ENCODE measurements at places on chromosomes 5 and 9. TPM values are rescaled to one million over a fixed set of nuclear protein-coding genes. Genes with fewer than 3 reads are reported as not detected.

- no peak overlapping the region for H3K27ac ChIP-seq
- H3K4me1 ChIP-seq = peaks cover 21% of the 10 kb centered on the region
- H3K27me3 ChIP-seq = no peaks in the 10 kb centered on the region
- no peak overlapping the region for H3K4me3 ChIP-seq
- peaks cover 1% of the 10 kb centered on the region for H3K36me3 ChIP-seq
Measured at GRCh38 chr5:129249886-129250285, 155.3 kb downstream of the ISOC1 start.

FOXD4L4 gene
- 0.19 TPM for total RNA-seq

- no peaks in the 10 kb centered on the region for H3K27me3 ChIP-seq
- H3K36me3 ChIP-seq = peaks cover 42% of the 10 kb centered on the region
- H3K27ac ChIP-seq = peak overlapping the region; percentile 17
Measured at GRCh38 chr9:19117039-19117716, 10.1 kb downstream of the PLIN2 start.

DNA sequence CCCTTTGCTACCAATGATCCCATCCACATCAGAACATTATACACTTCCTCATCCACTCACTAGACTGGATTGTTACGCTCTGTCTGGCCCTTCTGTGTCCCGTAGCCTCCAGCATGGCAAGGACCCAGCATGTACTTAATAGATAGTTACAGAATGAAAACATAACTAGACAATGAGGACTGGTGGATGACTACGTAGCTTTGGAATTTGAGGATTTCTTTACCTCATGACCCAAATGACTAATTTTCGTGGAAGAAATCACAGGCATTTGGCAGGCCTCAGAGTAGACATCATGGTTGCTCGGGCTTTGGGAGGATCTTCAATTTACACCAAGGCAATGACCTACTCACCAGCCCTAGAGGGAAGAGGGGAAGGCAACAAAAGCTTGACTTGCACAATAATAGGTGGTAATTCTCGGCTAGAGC lies 299.8 kb downstream of the TLE1 start:
- peaks cover 7% of the 10 kb centered on the region for H3K27me3 ChIP-seq
- no peak for DNase-seq
- no peak overlapping the region for H3K4me3 ChIP-seq
- H3K4me1 ChIP-seq = peaks cover 28% of the 10 kb centered on the region
- no peaks in the 10 kb centered on the region for H3K36me3 ChIP-seq
- H3K27ac ChIP-seq = no peak overlapping the region

DNA sequence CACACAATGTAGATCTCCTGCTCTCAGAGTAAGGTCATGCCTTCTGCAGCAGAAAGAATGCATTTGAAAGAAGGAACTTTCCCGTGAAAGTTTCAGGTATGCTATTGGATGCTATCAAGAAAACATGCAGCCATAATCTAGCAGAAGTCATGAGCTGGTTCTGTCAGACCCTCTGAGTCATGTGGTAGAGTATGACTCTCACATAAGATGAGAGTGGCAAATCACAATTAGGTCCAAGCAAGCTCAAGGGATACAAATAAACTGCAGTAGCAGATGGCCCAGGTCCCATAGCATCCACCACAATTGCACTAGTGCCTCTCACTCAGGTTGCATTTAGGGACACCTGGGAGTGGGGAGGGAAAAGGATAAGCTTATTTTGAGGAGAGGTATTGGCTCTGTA lies 292.8 kb downstream of the ASTN2 start:
- no peaks in the 10 kb centered on the region for H3K36me3 ChIP-seq
- DNase-seq = no peak
- no peak overlapping the region for H3K4me3 ChIP-seq

GRCh38 chr5:159700016-159700415 lies 216.3 kb upstream of the ADRA1B start:
- H3K4me1 ChIP-seq = no peaks in the 10 kb centered on the region
- H3K27me3 ChIP-seq = peaks cover 3% of the 10 kb centered on the region
- H3K27ac ChIP-seq = no peak overlapping the region

- DNase-seq = no peak
- no peaks in the 10 kb centered on the region for H3K27me3 ChIP-seq
- peak overlapping the region; percentile 57 for H3K27ac ChIP-seq
- H3K4me3 ChIP-seq = no peak overlapping the region
- H3K36me3 ChIP-seq = peaks cover 36% of the 10 kb centered on the region
Measured at GRCh38 chr5:179967489-179967888, 59.8 kb upstream of the TBC1D9B start.

GRCh38 chr9:94096819-94097577 lies 12.7 kb downstream of the PTPDC1 start:
- no peak for DNase-seq
- H3K36me3 ChIP-seq = peaks cover 6% of the 10 kb centered on the region
- H3K4me3 ChIP-seq = no peak overlapping the region
- H3K27ac ChIP-seq = no peak overlapping the region
- H3K4me1 ChIP-seq = no peaks in the 10 kb centered on the region
- H3K27me3 ChIP-seq = no peaks in the 10 kb centered on the region

DNA sequence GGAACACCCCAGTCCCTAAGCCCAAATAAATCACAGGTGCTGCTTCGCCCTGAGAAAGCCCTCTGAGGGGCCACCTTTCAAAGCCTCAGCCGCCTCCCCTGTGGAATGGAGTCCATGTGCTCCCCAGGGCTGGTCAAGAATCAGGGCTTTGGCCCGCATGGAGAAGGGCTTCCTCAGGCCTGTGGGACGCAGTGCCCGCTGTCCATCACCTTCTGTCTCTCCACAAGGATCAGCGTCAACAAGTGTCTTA lies 16.6 kb downstream of the HNRNPH1 start:
- H3K4me3 ChIP-seq = no peak overlapping the region
- H3K27ac ChIP-seq = peak overlapping the region; percentile 59
- peaks cover 20% of the 10 kb centered on the region for H3K36me3 ChIP-seq
- no peak for DNase-seq
